ENCODE measurements at places on chromosomes 7 and 10.

- no peak for DNase-seq
Measured at GRCh38 chr10:8416192-8416701, 361.8 kb downstream of the GATA3 start.

- DNase-seq = no peak
Measured at GRCh38 chr10:105280895-105281294, 639.8 kb downstream of the SORCS3 start.

GRCh38 chr10:91354166-91355075, 55.7 kb upstream of the HECTD2 start:
- no peak for DNase-seq

- no peak for DNase-seq
Measured at GRCh38 chr10:78953113-78953798, 115.5 kb upstream of the ZMIZ1 start.

- no peak for DNase-seq
Measured at GRCh38 chr10:63910806-63911205, 389.6 kb downstream of the REEP3 start.

GRCh38 chr7:139482662-139483466, 609 bp downstream of the KLRG2 start:
- no peak for DNase-seq

DNA sequence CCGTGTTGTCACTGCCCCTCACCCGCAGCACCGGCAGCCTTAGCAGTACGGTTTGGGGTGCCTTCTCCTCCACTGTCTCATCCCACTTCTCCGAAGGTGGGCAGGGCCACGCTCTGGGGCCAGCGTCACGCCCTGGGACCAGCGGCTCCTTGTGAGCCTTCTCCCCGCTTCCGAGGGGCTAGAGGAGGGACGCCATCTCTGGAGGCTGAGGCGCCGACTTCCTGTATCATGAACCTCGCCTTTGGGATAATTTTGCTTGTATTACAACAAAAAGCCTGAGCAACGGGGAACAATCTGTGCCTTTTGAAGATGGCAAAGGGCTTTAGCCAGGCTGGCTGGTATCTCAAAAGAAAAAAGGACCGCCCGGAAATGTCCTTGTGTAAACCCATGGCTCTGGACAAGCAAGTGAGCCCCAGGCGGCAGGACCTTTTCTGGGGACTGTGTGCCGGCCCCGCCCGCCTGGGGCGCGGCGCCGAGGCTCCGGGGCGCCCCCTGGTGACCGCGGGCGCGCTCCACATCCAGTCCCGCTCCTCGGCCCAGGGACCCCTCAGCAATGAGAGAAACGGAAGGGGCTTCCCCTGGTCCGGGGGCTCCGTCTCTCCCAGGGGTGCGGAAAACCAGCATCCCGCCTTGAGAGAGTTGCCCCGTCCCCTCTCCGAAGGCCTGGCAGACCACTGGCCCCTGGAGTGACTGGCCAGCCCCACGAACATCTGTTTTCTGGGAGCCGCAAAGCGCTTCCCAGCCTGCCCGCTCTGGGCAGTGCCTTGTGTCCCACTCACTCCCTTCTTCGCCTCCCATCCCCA, 3.8 kb downstream of the DEPP1 start:
- peak; percentile 46 for DNase-seq

DNA sequence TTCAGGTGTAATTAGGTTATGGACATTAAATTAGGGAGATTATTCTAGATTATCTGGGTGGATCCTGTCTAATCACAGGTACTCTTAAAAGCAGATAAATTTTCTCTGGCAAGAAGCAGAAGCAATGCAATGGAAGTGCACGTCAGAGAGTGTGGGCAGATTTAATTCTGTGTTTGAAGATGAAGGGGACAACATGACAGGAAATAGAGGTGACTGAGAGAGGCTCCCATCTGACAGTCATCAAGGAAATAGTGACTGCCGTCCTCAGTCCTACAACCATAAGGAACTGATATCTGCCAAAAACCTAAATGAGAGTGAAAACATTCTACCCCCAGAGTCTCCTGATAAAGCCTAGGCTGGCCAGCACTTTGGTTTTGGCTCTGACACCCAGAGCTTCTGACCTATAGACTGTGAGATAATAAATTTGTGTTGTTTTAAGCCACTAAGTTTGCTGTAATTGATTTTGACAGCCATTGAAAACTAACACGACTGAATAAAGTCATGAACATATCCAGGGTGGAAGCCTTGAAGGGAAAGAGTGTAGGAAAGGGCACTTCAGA, 30.5 kb upstream of the DDX50 start:
- DNase-seq = no peak

- peak; percentile 17 for DNase-seq
Measured at GRCh38 chr10:129877773-129878371, 86.2 kb downstream of the EBF3 start.

DNA sequence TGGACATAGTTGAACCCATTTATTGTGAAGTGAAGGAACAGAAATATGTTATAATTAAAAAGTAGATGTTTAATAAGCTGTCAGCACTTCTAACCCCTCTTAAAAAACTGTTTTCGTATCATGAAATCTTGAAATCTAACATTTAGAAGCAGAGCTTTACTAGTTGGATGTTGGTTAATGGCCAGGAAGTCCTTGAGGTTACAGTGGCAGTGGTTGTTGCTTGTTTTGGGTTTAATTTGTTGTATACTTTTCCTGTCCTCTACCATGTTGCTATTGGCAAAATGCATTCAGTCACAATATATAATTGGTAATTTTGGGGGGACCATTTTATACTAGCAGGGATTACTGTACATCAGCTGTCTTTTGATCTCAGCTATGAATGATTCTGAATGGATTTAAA, 60.7 kb downstream of the EXOC4 start:
- DNase-seq = no peak

DNA sequence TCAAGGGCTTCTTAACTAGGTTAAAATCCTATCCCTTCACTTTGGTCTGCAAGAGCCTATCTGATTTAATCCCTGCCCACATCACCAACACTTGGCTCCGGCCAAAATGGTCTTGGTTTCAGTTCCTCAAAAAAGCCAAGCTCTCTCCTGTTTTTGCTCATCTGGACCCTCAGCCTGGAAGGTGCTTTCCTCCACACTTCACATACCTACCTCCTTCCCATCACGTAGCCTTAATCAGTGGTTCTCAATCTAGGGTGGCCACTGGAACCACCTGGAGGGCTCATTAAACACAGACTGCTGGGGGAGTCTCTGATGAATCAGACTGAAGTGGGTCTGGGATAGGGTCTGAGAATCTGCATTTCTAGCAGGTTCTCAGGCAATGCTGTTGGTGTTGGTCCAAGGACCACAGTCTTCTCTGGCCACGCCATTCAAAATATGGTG, 227.0 kb upstream of the AOAH start:
- DNase-seq = no peak

- DNase-seq = no peak
Measured at GRCh38 chr7:54629771-54630170, 87.6 kb downstream of the VSTM2A start.

GRCh38 chr7:139658296-139658695, 119.5 kb downstream of the HIPK2 start:
- no peak for DNase-seq

GRCh38 chr7:156833312-156833711, 59.7 kb downstream of the LMBR1 start:
- DNase-seq = no peak

DNA sequence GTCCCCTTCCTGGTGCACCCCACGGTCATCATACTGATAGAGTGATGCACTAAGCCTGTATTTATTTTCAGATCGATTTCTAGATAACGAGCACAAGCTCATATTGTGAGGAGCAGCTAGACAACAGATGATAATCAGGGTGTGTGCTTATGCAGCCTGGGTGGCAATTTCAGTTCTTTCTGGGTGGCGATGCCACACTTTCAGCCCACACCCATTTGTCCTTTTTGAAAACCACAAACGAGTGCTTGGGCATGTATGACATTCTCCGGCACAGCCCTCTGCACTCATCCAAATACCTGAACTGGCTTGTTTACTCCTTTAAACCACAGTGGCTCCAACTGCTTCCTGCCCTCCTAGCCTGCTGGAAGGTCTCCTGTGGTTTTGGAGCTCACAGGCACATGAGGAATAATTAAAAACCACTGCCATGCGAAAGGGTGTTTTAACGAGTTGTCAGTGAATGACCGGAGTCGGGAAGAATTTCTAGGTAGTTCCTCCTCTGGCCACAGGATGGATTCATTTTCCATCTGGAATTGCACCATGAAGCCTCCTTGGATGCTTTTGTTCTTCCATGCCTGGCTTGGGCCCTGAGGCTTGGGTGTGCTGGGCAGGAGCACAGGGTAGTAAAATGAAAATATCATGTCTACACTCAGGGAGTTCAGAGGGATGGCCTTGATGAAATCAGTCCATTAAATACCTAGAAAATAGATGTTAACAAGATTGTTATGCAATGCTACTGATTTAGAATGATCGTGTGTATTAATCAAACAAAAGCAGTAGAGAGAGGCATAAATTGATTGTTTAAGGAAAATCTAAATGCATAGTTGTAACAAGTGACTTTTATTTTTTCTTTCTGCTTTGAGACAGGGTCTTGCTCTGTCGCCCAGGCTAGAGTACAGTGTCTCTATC, 52.4 kb upstream of the ITGB1 start:
- no peak for DNase-seq

- no peak for DNase-seq
Measured at GRCh38 chr10:13913897-13914296, 327.1 kb downstream of the PRPF18 start.

GRCh38 chr7:155322530-155322929, 24.9 kb downstream of the INSIG1 start:
- no peak for DNase-seq

DNA sequence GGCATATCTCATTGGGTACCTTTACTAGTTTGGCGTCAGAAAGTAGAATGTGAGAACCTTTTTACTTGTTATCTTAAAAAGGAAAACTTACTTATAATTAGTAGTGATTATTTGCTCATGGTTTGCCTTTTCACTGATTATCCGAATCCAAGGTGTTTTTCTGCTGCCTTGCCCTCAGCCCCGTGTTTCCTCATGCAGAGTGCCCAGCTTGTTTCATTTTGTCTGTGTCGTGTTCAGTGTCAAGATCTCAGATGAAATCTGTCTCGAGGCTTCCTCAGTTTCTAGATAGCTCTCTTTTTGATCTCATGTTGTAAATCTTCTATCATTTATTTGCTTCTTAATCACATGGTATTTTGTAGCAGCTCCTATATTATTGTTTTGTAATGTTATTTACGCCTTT, 30.1 kb downstream of the RPA3 start:
- no peak for DNase-seq

DNA sequence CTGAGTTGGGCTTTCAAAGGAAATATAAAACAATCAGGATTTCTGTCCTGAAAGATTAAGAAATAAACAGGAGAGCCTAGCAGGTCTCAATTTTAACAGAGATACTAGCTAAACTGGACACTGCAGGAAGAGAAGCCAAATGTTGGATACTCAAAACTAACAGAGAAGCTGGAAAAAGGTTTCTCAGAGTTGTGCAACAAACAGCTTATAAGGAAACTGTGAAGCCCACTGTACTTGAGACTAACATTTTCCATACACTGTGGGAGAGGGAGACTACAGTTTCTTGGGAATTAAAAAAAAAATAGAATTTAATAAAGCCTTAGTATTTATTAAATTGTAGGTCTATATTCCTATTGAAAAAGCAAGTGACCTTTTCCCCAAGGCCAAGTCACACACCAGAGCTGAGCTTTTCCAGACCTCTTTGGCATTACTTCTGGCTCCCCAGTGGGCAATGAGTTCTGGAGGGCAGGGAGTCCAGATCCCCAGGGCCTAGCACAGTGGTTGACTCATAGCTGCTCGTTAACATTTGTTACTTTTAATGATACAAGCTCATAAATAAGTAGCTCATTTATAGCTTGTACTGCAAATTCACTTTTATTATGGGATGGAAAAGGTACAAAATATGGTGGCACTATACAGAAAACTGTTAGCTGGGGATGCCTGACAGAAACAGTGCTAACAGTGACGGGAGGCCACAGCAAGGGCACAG, 68.3 kb downstream of the MINDY3 start:
- no peak for DNase-seq

DNA sequence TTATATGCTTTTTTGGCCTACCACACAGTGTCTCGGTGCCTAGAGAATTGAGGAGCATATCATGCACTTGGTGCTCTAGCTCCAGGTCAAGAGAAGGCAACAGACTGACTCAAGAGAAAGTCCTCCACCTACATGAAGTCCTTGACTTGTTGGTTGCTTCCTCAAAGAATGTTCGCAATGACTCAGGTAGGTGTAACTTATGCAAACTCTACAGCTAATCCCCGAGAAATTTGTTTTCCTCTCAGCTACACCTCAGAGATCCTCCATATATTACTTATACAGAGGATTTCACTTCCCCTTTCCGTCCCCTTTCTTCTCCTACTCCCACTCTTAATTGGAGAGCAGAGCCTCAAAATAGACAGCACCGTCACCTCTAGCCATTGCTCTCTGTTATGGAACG, 1013.1 kb downstream of the KCNMA1 start:
- DNase-seq = no peak

DNA sequence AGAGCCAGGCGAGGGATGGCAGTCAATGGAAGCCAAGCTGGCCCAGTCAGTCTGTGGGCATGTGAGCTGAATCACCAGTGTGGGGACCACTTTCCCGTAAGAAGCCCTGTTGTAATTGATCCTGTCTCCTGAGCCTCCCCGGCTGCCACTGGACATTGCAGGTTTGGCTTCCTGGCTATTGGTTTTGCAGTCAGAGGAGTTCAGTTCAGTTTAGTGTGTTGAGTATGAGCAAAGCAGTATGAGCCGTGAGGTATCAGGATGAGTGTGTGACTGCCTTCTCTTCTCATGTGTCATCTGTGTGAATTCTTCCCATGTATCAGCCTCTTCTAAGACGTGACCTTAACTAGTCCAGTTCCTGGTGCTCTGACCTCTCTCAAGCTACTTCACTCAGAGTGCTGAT, 227.4 kb downstream of the PRKG1 start:
- no peak for DNase-seq

GRCh38 chr10:124239134-124239533, 145.7 kb upstream of the CHST15 start:
- DNase-seq = no peak

DNA sequence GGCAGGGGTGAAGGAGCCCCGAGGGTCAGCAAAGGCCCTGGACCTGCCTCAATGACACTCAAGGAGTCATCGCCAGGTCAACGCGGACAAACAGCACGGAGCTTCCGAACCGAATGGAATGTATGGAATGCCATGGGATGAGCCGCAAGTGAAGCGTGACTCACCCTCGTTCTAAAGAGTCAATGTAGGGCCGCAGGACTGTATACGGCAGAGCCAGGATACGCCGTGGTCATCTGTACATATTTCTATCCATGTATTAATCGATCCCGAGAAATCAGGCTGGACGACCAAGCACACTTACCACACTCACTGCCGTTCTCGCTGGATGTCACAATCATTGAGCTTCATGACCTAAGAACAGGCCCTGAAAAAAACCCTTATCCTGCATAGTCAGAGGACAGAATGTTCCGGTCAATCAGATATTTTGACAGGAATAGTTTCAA, 4.3 kb downstream of the SNX8 start:
- no peak for DNase-seq

All from stimulated activated CD4-positive, alpha-beta T cell treated with anti-CD3 and anti-CD28 coated beads, Interleukin-1b, Interleukin-23, amount 100 ng/mL, for 1 hour (primary cell).